Activated T-helper 1 cell treated with anti-CD3 and anti-CD28 coated beads, Interleukin-2, amount 50 U/mL, for 16 hours (primary cell): ENCODE measurements at places on chromosomes 16 and 17.

GRCh38 chr17:30323262-30323894 lies 10.5 kb downstream of the TMIGD1 start:
- peak; percentile 30 for DNase-seq

DNA sequence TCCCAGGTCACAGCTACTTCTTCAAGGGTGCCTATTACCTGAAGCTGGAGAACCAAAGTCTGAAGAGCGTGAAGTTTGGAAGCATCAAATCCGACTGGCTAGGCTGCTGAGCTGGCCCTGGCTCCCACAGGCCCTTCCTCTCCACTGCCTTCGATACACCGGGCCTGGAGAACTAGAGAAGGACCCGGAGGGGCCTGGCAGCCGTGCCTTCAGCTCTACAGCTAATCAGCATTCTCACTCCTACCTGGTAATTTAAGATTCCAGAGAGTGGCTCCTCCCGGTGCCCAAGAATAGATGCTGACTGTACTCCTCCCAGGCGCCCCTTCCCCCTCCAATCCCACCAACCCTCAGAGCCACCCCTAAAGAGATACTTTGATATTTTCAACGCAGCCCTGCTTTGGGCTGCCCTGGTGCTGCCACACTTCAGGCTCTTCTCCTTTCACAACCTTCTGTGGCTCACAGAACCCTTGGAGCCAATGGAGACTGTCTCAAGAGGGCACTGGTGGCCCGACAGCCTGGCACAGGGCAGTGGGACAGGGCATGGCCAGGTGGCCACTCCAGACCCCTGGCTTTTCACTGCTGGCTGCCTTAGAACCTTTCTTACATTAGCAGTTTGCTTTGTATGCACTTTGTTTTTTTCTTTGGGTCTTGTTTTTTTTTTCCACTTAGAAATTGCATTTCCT lies 3.4 kb upstream of the LPCAT2 start:
- DNase-seq, result no peak

- no peak for DNase-seq
Observed at GRCh38 chr16:29114574-29114973, 129.7 kb downstream of the LAT start.

- no peak for DNase-seq
Observed at GRCh38 chr17:3659541-3660111, 8.8 kb downstream of the TAX1BP3 start.

GRCh38 chr17:17725752-17726457 lies 44.6 kb downstream of the RAI1 start:
- no peak for DNase-seq

- DNase-seq, result no peak
Observed at GRCh38 chr17:30532871-30533270, 55.7 kb downstream of the GOSR1 start.

- DNase-seq, result no peak
Observed at GRCh38 chr16:48081656-48082055, 74.1 kb downstream of the ABCC12 start.

GRCh38 chr17:78384479-78385175 lies 6.2 kb downstream of the PGS1 start:
- DNase-seq, result no peak

DNA sequence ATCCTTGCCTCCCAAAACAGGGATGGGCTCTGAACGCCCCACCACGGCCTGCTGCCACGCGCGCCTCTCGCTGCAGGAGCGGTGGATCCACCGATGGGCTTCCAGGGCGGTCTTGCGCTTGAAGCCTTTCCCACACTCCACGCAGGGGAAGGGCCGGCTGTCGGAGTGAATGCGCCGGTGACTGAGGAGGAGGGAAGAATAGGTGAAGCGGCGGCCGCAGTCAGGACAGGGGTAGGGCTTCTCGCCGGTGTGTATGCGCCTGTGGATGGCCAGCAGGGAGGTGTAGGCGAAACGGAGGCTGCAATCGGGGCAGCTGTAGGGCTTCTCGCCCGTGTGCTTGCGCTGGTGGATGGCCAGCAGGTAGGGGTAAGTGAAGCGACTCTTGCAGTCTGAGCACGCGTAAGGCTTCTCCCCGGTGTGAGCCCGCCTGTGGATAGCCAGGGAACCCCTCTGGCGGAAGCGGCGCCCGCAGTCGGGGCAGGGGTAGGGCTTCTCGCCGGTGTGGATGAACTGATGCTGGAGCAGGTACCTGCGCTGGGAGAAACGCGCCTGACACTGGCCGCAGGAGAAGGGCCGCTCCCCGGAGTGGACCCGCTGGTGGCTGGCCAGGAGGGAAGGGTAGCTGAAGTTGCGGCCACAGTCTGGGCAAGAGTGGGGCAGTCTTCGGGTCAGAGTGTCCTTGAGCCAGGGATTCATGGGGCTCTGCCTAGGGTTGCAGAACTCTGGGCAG lies 2.7 kb downstream of the ZNF785 start:
- no peak for DNase-seq

DNA sequence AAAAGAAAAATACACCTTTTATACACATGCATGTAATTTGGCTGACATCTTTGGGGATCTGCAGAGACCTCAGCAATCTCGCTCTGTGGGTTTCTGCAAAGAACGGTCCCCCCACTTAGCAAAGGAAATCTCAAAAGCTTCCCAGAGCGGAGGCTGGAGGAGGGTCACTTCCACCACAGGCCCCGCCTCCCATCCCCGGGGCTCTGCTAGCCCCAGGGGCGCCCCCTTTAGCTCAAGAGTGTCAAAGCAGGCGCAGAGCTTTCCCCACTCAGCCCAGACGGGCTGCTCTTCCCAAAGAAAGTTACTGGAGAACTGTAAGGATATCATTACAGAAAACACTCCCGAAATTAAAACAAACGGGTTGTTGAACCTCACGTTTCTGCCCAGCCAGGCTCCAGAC lies 11.4 kb downstream of the SLC13A5 start:
- DNase-seq, result no peak

DNA sequence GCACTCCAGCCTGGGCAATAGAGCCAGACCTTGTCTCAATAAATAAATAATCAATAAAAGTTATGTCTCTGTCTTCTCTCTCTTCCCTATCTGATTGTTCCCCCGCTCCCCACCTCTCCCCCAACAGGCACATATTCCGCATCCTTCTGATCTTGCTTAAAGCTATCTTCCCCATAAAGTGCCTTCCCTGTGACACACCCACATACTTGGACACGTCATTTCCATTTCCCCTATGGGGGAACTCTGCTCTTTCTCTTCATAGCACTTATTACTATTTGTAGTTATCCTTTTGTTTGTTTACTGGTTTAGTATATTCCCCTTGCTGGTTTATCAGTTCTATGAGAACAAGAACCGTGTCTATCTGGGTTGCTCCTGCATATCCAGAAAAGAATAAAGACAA lies 14.9 kb downstream of the MYO1D start:
- DNase-seq, result no peak

DNA sequence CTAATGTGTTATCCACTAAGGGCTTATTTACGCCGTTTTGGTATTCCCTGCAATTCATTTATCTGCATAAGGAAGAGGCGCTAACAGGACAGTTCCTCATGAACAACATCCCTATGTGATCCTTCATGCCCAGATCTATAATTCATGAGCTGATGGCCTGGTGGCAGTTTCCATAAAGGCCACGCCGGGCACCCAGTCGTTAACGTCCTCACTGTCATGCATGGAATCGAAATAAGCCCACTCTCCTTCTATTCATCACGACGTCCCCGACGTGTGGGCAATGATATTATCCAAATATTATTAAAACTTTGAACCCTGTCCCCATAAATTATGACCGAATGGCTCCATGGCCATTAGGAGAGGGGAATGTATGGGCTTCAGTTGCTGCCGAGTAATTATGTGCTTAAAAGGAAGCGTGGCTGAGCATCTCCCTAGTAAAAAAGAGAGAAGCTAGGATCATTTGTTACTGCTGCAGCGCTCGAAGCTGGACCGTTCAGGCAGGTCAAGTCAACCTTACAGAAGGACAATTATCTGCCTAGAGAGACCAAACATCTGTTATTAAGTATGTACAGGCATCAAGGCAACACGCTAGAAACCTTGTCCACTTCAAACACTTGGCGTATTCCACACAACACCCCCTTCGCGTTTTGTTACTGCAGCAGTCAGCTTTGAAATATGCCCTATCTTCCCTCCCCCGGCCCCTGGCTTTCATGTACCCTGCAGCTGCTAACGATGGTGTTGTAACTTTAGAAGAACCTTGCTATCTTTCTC lies 94.0 kb upstream of the SALL1 start:
- DNase-seq, result no peak

DNA sequence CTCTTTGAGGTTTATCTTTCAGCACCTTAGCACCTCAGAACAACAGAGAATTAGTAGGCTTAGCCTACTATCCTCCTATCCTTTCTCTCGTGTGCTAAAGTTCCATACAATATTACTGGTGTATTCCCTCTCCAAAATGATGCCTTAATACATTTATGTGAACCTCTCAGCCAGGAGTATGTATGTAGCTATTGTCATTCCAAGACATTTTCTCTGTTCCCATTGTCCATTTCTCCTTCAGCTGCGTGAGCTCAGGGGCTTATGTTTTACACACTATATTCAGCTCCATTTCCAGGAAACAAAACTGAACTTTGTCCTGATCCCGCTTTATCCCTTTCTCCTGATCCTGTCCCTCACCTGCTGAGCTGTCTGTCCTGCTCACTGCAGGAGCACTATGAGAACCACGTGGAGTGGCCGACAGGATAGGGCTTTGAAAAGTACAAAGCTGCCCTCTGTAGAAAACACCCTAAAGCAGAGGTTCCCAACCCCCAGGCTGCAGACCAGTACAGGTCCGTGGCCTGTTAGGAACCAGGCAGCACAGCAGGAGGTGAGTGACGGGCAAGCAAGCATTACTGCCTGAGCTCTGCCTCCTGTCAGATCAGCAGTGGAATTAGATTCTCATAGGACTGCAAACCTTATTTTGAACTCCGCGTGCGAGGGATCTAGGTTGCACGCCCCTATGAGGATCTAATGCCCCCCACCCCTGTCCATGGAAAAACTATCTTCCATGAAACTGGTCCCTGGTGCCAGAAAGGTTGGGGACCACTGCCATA lies 55.7 kb downstream of the CENPV start:
- no peak for DNase-seq

DNA sequence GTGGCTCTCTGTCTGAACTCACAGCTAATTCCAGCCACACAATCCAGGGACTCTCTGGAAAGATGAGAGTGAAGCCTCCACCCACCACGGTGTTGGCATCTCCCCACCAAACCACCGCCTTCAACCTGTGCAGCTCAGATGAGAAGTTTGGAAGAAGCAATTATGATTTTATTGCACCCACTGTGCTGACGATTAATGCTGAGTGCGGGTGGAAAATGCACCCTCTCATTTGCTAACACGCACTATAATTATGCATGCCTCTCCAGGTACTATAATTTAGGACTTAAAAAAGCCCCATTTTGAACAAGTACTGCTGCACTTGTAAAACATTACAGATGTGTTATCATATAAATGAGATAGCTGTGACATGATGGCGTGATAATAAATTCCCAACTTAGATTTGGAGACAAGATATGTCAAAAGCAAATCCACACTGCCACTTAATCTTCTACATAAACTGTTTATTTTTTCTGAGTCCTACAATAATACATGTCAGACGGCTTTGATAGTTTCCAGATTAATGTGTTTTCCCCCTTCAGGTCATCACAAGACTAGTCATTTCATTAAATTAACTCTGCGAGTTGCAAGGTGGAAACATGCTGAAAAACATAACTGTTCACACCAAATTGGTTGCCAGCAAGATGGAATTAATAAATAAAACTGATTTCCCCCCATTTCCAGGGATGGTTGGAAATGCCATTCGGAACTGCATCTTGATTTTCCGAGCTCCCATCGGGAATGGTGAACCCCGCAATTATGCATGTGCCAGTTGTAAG lies 466.5 kb upstream of the MAF start:
- no peak for DNase-seq

DNA sequence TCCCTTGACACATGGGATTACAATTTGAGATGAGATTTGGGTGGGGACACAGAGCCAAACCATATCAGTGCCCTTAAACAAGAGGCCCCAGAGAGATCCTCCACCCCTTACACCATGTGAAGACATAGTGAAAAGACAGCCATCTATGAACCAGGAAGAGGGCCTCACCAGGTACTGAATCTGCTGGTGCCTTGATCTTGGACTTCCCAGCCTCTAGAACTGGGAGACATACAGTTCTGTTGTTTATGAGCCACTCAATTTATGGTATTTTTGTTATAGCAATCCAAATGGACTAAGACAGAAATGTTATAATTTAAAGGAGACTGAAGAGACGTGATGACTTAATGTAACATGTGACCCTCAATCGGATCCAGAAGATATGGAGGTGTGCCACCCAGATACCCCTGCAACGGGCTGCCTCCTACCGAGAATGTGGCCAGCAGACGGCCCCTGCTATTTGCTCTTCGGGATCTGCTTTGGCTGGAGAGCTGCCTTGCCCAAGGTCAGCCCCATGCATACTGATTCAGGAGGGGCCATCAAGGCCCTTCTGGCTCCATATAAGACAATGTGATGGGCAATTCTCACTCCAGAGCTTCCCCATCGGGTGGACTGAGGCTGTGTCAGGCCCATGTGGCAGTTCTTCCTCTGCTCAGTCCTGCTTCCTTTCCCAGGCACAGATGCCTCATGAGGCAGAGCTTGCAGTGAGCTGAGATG lies 80.6 kb downstream of the NETO2 start:
- no peak for DNase-seq

DNA sequence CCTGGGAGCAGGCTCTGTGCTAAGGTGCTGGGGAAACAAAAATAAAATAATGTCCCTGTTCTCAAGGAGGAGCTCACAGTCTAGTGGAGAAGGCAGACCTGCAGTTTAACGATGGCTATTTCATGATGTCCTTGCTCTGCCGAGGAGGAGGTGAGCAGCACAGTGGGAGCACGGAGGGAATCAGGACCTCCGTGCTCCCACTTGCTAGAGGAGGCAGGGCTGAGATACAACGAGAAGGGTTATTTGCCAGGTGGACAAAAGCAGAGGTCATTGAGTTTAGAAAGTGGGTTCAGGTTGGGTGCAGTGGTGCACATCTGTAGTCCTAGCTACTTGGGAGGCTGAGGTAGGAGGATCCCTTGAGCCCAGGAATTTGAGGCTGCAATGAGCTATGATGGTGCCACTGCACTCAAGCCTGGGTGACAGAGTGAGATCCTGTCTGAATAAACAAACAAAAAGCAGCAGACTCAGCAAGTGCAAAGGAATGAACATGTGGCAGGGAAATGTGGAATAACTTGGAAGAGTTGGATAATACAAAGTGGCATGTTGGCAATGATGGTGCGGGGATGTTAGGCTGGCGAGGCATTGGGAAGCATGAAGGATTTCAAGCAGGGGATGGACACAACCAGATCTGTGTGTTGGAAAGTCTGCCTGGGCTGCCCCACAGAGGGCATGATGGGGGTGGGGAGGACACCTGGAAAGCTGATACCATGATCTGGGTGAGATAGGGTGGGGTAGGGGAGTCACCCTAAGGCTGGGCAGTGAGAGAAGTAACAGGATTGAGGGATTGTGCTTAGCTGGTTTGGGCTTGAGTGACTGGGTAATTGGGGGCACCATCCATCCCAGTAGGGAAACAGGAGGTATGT lies 12.8 kb upstream of the TNS4 start:
- no peak for DNase-seq

- DNase-seq, result no peak
Observed at GRCh38 chr16:23581764-23582163, 14.4 kb downstream of the NDUFAB1 start.
